Immature natural killer cell (primary cell): ENCODE measurements at places on chromosomes 6 and 20.

- DNase-seq: no peak
Observed at GRCh38 chr20:25285091-25285647, 37.3 kb downstream of the PYGB start.

DNA sequence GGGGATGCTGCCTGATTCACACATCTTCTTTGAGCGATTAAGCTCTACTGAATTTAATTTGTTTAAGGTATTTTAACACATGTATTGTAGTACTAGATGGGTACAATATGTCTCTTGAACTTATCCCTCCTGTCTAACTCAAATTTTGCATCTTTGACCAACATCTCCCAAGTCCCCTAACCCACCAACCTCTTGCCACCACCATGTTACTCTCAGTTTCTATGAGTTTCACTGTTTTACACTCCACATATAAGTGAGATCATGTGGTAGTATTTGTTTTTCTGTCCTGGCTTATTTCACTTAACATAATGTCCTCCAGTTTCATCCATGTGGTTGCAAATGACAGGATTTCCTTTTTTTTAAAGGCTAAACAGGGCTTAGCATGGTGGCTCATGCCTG, 38.7 kb upstream of the ENPP4 start:
- no peak for DNase-seq

DNA sequence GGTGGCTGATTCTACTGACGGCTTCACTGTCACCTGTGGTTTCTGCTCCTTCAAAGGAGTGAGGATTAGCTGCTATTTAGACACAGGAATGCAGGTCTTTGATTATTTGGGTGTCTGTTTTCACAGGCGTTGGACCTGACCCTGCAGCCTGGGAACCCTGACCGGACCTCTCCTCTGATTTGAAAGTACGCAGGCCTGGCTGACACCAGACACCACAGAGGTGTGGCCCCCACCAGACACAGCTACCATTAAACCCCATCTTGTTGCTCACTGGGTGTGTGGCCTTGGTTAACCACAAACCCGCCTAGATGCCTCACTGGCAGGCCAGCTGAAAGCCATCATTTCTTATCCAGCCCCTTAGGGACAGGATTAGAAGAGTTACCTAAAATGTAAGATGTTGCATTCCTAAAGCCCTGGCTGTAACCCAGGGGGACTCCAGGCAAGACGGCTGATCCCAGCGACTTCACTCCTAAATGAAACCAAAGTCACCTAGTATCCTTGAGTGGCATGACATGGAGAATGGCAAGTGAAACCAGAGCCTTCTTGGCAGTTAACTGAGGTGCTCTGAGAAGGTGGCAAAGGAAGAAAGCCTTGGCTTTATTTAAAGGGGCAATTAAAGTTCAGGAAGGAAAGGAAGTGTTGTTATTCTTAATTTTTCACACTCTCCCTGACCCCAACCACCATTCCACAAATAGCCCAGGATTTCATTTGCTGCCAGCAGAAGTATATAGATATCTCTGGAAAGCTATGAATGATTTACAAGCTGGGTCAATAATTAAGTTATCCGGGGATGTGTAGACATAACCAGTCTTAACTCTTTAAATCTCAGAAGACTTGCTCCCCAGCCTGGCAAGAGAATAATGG, 169.9 kb downstream of the QRSL1 start:
- peak; percentile 11 for DNase-seq

GRCh38 chr6:34189806-34190503, 44.1 kb upstream of the GRM4 start:
- no peak for DNase-seq

- no peak for DNase-seq
Observed at GRCh38 chr6:157724138-157724820, 98.8 kb upstream of the SNX9 start.

GRCh38 chr6:40352006-40352405, 235.2 kb downstream of the LRFN2 start:
- DNase-seq: no peak

DNA sequence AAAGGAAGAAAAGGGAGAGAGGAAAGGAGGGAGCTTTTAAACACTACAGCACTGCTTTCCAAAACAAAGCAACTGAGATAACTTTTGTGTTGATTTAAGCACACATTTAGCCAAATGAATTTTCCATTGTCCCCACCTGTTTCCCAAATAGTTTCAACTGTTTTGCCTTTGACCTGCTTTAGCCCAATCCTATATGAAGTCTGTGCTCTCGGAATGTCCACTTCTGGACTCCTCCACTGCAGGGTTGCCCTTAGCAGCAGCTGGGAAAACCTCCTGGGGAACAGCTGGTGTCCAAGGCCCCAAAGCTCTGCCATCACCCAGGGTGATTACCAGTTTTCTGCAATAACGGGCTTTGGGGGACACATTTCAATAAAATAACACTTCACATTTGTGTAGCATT, 44.9 kb upstream of the PKHD1 start:
- no peak for DNase-seq

- no peak for DNase-seq
Observed at GRCh38 chr6:140082867-140083297, 708.4 kb upstream of the CITED2 start.

GRCh38 chr6:166781331-166781730, 154.3 kb upstream of the RPS6KA2 start:
- DNase-seq: no peak

DNA sequence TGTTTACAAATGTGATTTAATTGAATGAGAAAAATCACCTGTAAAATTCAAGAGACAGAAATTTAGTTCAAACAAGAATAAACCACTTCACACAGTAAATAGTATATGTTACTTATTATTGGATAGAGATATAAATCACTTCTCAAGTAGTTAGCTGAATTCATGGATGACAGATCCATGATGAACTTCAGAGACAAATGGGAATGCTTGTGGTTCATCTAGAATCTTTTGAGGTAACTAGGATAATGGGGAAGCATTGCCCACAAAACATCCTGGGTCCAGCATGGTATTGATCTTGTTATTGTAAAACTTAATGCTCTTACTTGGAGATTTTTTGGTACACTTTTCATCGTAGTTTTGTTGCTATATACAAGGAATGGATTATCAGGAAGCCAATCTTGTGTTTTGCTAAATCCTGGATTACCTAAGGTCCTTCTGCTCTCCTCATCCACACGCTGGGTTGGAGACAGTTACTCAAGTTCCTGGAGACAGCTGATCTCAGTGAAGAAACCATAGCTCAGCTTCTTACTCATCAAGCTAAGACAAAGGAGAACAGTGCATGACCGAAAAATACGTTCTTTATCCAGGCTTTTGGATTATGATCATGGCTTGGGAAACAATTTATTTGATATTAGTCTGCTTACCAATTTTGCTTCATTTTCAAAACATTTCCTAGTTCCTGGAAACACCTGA, 142.5 kb upstream of the PREP start:
- no peak for DNase-seq

GRCh38 chr6:129853996-129854711, 7.0 kb downstream of the TMEM244 start:
- no peak for DNase-seq

GRCh38 chr6:106773996-106774629, 144.7 kb downstream of the QRSL1 start:
- DNase-seq: no peak

- no peak for DNase-seq
Observed at GRCh38 chr6:91824331-91824730, 1237.5 kb upstream of the MAP3K7 start.

- no peak for DNase-seq
Observed at GRCh38 chr6:56868687-56869086, 86.2 kb upstream of the BEND6 start.

- DNase-seq: no peak
Observed at GRCh38 chr20:60653111-60653845, 598.8 kb upstream of the CDH4 start.

- no peak for DNase-seq
Observed at GRCh38 chr20:63747622-63748069, 8.1 kb downstream of the SLC2A4RG start.

- DNase-seq: no peak
Observed at GRCh38 chr6:97364327-97364726, 81.3 kb upstream of the MMS22L start.

DNA sequence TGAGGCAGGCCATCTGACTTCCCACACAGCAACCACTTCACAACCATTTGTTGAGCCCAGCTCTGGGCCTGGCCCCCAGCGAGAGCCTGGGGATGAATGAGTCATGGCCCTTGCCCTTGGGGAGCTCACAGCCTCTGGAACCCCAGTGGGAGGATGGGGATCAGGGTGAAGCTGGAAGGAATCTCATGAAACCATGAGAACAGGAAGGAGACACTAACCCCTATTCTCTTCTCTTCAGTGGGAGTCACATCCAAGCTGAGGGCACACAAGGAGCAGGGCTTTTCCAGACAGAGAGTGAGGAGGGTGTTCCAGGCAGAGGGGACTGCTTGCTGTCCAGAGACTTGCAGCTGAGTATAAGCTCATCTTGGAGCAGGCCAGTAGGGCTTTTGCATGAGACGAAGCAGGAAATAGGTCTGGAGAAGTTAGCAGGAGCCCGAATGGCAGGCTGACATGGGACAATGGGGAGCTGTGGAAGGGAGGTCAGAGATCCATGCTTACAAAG, 7.5 kb downstream of the FOXS1 start:
- no peak for DNase-seq

DNA sequence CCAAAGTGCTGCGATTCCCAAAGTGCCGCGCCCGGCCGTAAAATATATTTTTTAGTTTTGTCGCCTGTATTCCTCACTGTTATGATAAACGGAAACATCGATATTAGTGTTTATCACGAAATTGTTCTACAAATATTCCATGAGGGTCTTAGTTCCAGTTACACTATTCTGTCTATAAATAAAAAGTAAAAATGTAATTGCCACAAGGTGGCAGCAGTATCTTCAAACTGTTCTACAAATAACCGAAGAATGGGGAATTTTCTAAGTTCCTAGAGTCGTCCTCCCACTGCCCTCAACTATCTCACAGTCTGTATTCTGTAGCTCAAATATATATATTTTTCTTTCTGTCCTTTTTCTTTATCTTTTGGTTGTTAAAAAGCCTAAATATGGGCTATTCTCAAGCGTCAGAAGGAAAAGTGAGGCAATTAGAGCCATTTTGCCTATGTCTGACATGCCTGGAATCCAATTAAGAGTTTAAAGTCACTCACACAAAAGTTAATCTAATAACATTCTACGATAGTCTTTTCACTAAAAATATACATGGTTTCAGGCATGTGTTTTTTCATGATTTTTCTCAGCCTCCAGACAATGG, 14.2 kb upstream of the FAM162B start:
- DNase-seq: no peak

- no peak for DNase-seq
Observed at GRCh38 chr6:119360262-119360915, 10.8 kb upstream of the MAN1A1 start.

DNA sequence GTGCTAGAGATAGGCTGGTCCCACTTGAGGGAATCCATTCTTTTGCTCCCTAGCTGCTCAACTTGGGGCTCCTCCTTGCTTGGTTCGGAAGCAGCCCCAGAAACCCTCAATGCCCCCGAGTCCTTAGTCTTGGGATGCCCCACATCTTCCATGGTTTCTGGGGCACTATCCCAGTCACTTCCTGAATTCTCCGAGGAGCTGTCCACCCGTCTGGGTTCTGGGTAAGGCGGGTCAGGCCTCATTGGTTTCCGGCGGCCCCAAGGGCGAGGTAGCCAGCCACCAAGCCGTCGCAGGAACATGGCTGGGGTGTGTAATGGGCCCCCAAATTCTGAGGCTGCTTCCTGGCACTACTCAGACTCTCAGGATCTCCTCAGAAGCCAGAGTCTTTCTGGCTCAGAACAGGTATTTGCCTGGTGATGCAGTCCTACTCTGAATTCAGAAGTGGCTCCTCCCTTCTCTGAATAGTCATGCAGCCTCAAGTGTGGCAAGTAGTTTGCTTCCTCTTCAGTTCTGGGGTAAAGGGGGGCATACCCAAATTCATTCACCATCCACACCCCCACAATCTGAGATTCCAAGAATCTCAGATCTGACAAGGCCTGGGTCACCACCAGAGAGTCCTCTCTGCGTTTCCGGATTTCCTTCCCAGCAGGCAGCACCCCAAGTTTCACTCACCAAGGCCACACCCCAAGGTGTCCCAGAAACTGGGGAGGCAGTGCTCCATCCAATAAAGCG, 763 bp downstream of the C6orf47 start:
- DNase-seq: no peak

DNA sequence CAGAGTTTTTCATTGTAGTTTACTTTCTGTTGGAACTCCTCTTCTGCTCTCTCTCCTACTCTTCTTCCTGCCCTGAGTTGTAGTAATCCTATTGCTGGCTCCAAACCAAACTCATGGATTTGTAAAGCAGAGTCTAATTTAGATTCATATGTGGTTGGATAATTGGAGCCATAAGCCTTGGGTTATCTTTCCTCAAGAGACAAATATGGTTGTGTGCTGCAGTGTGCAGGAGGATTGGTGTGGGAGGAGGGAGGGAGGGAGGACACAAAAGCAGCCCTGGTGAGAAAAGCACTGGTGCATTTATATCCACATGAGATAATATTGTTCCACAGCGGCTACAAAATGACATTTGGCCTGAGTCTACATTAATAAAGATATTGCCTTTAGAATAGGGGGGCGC, 4.2 kb downstream of the HLA-G start:
- no peak for DNase-seq

- DNase-seq: no peak
Observed at GRCh38 chr6:21949211-21949801, 347.5 kb downstream of the PRL start.

DNA sequence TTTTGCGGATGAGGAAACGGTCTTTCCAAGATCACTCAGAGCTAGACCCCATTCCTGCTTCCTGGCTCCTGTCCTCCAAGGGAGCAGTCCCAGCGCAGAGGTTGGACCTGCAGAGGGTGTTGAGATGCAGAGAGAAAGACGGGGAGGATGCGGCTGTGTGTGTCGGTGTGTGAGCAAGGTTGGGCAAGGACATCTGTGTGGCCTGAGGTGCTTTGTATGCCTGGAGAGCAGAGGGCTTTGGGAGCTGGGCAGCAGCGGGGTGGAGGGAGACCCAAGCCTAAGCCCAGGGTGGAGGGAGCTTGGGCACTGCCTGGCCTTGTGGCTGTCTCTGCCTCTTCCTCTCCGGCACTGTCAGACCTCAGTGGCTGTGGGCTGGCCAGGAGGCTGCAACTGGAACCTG, 147.4 kb upstream of the RNF24 start:
- DNase-seq: no peak

GRCh38 chr6:55543633-55544309, 35.2 kb downstream of the HMGCLL1 start:
- no peak for DNase-seq

- no peak for DNase-seq
Observed at GRCh38 chr6:167762259-167762962, 64.3 kb upstream of the AFDN start.

DNA sequence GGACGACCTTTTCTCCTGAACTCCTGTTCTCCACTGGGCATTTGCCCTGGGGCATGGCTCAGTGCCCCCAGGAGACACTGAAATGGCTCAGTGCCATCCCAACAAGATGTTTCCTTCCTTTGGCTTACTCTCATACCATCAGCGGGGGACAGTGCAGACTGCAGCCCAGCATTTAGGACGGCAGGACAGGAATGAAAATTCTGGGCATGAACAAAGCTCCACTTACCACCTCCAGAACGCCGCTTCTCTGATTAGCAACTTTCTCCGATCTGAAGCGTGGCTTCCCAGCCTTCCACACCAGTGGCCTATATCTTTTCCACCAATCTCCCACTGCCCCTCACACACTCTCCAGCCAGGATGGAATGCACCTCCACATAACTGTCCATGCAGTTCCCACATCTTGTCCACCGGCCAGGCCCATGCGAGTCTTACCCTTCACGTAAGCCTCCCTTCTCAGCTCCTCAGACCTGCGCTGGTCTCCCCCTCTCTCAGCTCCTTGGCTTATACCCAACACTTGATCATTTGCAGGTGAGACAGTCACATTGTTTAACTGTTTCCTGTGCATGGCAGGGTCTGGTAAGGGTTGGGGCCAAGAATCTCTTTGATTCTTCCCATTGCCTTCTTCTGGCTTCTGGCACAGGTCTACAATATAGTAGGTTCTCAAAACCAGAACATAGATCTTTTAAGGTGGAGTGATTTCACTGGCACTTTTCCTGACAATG, 114.5 kb downstream of the FYN start:
- peak; percentile 59 for DNase-seq
